ENCODE measurements at places on chromosomes 3 and 15.

DNA sequence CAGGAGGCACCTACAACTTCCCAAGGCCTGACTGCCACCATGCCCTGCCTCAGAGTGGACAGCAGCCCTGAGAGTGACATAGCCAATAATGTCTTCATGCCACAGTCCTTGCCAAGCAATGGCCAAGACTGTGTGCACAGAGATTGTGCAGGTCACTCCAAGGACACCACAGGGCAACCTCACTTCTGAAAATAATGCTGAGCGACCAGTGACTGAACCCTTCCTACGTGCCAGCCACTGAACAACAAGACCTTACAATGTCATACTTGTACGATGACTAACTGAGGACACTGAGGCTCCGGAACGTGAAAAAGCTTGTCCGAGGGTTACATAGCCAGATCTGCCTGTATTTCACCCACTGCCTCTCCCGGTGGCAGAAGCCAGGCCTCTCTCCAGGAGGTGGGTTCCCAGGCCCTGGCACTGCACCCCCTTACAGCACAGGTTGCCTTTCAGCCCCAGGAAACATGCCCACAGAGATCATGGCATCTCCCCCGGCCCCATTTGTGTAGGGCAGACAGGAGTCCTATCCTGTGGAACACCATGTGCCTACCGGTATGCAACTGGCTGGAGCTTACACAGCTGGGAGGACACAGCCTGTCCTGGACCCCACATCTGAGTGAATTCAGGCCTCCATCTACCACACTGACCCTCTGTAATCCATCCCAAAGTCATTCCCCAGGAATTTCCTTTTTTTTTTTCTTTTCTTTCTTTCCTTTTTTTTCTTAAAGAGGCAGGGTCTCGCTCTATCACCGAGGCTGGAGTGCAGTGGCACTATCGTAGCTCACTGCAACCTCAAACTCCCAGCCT, 72.3 kb downstream of the SLC12A8 start:
- DNase-seq = peak; percentile 60

DNA sequence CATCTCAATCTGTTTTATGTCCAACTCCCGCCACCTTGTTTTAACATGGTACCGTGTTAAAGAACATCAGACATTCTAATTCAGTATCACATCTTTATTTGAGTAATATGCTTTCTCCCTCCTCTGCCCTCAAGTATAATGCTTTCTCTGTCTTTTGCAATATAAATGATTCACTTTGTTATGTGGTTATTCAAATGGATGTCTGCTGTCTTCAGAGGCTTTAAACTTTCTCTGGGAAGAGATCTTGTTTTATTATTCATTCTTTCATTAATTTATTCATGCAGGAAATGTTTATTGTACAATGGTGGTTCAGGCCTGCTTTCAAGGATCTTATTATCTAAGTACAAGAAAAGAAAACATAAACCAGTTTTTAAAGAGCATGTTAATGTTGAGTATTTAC, 57.1 kb downstream of the RAP2B start:
- DNase-seq = peak; percentile 91

DNA sequence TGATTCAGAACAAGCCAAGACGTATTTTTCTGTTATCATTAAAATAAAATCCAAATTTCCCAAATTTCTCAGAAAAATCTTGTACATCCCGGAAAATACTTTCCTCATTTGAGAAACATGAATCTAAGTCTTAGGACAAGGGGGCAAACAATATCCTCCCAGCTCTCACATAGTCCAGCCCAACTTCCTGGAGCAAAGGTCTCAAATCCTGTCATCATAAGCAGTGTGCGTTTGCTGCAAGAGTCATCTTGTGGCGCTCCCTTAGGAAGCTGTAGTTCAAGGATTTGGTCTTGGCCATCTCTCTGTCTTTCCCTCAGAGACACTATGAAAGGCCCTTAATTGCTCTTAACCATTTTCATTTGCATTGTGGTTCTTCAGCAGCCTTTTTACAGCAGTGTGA, 57.5 kb upstream of the GSK3B start:
- DNase-seq = no peak

GRCh38 chr15:90396321-90396720, 8.3 kb downstream of the IQGAP1 start:
- DNase-seq = no peak

DNA sequence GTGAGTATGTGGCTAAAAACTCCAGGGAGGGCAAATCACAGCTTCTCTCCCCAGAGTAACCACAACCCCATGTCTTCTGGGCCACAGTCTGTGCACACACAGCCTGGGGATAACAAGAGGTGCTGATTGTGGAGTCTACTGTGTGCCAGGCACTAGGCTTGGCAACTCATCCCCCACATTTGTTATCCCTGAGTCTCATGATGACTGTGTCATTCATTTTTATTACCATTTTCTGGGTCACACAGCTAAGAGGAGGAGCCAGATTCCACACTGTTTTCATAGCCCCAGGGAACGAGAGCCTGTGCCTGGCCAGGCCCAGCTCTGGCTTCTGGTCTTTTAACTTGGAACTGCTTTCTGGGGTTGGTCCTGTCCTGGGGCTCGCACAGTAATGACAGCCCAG, 34.5 kb downstream of the ESYT3 start:
- DNase-seq = peak; percentile 76

All from amniotic epithelial cell (primary cell).